ENCODE measurements at places on chromosomes 7 and 10.

DNA sequence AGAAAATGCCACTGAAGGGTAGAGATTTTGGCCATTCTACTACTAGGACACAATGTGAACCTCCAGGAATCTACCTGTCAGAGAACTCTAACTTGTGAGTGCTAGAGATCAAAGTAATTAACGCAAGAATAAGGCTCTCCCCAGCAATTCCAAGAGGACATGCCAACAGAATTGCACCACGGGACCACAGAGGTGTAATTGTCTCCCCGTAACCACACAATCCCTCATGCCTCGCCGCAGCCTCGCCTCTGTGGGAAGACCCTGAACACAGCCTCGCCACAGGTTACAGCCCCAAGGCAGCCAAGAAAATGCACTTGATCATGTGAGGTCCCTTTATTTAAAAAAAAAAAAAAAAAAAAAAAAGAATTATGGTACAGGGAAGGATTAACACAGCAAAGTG lies 29.5 kb downstream of the CDCA7L start:
- no peak for DNase-seq

DNA sequence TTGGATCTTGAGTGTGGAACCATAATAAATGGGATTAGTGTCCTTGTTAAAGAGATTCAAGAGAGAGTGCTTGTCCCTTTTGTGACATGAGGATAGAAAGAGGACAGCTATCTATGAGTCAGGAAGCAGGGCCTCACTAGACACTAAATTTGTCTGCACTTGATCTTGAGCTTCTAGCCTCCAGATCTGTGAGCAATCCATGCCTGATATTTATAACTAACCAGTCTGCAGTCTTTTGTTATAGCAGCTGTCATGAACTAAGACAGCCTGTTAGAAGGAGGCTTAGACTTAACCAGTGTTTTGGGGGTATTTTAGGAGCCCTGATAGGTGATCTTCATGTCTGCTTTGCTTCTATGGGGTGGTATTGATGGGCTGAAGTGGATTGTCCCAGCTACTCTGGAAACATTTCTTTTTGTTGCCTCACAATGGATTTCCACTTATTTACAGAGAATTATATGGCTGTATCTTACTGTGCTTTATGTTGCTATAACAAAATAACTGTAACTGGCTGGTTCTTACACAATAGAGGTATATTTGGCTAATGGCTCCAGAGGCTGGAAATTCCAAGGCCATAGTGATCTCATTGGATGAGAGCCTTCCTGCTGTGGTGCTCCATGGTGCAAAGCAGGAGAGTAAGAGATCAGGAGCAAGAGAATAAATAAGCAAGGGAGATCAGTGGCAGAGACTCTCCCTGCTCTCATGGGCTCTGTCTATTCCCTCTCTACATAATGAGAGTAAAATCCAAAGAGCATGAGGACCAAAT lies 23.4 kb upstream of the AKR1C3 start:
- DNase-seq = no peak

- DNase-seq = no peak
These were observed 965.5 kb downstream of the GRID1 start for GRCh38 chr10:85400981-85401695.

DNA sequence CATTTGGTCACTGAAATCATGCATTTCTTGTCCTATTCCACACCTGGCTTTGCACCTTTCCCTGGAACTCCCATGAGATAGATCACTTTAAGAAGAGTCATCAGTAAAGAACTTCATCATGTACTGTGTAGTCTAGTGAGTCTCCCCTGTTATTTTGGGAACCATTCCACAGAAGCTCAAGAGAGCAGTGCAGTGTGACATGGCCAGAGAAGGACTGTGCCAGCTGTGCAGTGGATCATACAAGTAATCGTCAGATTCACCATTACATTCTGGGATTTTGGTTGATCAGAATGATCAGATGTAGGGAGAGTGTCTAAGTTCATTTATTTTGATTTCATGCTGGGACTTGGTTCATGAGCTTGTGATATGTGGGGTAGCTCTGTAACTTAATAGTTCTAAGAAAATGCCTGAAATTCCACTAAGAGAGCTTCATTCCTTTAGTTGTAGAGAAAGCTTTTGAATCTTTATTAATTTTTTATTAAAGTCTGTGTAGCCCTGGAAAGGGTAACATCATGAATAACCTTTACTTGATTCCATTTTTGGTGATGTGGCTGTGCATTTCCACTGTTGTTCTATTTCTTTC lies 166.8 kb downstream of the SUGCT start:
- DNase-seq = no peak

GRCh38 chr7:117023325-117023854 lies 70.1 kb downstream of the ST7 start:
- no peak for DNase-seq

GRCh38 chr7:134339475-134339874 lies 22.7 kb upstream of the SLC35B4 start:
- no peak for DNase-seq

GRCh38 chr10:274866-275265 lies 139.6 kb downstream of the ZMYND11 start:
- no peak for DNase-seq
